Endothelial cell of umbilical vein (primary cell): ENCODE measurements at places on chromosomes 4 and X. TPM values are rescaled to one million over a fixed set of nuclear protein-coding genes. Genes with fewer than 3 reads are reported as not detected.

DNA sequence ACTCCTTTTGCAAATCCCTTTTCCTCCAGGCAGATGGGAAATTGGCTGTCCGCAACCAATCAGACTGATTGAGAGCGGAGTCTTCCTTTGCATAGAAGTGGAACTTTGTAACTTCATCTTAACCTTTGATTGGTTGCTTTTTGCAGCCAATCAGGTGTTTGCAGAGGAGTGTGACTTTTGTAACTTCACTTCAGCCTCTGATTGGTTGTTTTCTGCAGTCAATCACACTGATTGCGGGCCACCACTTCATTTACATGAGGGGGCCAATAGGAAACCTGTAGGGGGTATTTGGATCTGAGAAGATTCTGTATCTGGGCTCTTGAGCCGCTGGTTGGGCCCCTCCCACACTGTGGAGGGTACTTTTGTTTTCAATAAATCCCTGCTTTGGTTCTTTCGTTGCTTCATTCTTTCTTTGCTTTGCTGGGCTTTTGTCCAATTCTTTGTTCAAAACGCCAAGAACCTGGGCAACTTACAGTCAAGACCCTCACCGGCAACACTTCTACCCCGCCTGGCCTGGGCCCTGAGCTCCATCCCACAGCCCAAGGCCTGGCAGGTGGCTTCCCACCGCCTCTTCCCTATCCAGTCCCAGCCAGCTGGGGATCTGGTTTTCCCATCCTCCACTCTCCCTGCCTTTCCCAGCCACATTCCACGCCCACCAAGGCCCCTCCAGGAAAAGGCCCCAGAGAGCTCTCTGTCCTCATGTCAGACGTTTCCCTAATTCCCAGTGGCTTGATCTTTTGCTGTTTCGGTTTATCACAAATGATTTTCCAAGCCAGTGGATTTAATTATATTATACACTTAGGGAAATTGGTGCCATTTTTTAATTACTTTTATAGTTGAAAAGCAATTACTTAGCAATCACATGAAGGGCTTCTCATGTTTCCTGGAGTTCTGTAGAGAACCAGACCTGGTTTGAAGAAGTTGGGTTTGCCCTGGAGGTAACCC is 110.2 kb upstream of the STX18 start:
- no peak for DNase-seq

GRCh38 chr4:179709961-179710624 is 2267.9 kb upstream of the AGA start:
- DNase-seq = no peak

DNA sequence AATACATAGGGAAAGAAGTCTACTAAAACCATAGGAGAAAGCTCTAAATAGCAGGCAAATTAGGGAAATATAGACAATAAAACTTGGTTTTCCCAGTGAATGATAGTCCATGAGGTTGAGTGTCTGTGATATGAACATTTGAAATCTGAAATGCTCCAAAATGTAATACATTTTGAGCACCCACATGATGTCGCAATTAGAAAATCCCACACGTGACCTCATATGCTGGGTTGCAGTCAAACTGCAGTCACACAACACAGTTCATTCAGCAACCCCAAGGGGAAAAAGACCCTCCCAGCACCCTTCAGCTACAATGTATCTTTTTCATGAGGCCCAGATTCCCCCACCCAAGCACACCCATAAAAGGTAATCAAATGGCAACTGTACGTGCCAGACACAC is 155.6 kb downstream of the BTC start:
- DNase-seq = no peak

Gene FAM9C
- polyA plus RNA-seq = not detected in 2 replicates

DNA sequence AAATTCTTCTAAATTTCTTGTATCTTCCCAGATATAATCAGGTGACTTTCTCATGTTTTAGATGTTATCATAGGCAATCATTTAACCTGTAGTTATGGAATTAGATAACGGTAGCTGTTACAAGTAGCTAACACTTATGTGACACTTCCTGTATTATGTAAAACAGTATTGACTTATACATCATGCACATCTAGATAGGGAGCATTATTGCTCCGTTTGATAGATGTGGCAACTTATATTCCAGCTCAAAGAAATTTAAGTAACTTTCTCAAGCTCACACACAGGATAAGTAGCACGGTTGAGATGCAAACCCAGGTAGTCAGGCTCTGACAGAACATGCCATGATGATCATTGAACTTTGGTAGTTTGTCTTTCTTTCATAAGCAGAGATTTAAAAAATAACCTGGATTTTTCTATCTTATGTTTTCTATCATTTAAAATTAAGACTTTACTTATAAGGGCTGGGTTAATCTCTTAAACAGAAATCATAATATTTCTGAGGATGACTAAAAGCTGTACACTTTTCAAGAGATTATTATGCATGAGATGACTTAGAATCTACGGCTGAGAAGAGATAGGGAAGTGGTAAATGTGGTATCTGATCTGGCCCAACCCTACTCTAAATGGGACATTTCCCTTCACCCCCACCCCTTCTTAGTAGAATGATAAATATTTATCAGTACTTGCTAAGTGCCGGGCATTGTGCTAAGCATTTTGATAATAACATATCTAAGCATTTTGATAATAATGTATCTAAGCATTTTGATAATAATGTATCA is 69.1 kb upstream of the HPGD start:
- no peak for DNase-seq

GRCh38 chr4:148634476-148634875 is 192.3 kb upstream of the NR3C2 start:
- DNase-seq = no peak

Gene TRIM2
- polyA plus RNA-seq = 6.8 TPM in 2 replicates

GRCh38 chr4:155705664-155706063 is 39.0 kb downstream of the GUCY1A1 start:
- DNase-seq = peak; percentile 62

GRCh38 chr4:6523251-6523650 is 50.8 kb upstream of the PPP2R2C start:
- no peak for DNase-seq

DNA sequence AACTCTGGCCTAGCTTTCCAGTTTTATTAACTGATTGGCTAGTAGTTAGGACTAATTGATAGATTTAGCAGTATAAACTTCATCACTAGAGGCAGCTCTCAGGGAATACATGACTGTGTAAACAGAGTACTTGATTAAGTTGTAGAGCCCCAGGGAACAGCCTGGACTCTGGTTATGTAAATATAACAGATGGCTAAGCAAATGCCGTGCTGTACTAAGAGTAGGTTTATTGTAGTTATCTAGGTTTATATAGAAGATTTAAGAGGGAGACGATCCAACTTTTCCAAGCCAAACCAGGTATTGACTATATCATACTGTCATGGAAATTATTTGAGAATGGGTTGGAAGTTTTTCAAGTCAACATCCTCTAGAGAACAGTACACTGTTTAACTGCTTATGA is 463.4 kb upstream of the GRID2 start:
- DNase-seq = no peak

Gene SLC49A3
- 4.2 and 4.6 TPM in 2 replicates for polyA plus RNA-seq

Gene RENBP
- 16.0 and 16.2 TPM in 2 replicates for polyA plus RNA-seq

Gene ADH7
- polyA plus RNA-seq = not detected in 2 replicates

Gene PRRG1
- polyA plus RNA-seq = 46.3 TPM in 2 replicates

DNA sequence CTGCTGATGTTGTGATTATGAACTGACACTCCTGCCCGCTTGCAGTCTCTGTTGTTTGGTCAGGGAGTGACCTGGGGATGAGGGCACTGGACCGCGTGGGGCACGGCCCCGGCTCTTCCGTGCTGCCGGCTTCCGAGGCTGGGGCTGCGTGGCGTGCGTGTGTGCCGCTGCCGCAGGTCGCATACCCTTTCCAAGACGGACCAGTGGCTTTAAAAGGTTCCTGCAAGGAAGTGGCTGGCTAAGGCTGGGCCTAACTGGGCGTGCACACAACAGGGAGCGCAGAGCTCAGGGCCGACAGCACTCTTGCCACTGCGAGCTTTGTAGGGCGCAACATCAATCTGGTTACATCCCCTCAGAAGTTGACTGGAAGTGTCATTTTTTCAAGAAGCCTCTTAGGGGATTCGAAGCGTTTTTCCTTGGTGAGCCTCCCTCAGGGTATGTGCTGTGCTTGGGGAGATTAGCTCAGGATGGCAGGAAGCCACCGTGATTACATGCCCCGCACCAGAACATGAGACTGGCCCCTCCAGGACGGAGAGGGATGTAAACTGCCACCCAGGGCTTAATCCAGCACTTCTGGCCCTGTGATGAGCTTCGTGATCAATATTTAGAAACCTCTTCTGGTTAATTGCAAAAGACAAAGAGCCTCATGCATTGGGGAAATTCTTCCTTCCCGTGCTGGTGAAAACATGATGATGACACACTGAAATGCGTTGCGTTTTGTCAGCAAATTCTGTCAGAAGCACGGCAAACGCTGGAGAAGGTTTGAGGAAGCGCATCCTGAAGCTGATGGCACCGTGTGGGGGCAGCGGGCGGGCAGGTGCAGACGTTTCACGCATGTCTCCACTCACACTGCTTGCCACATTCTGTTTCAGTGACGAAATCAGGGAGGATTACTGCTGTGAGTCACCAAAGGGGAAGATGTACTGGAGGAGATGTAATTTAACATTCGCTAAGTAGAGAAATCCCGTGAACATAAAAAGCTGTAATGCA is 11.1 kb downstream of the MAEA start:
- DNase-seq = no peak

- DNase-seq = no peak
Measured at GRCh38 chr4:102842367-102842766, 15.0 kb upstream of the UBE2D3 start.

- DNase-seq = no peak
Measured at GRCh38 chr4:41638203-41638602, 100.2 kb downstream of the LIMCH1 start.

- DNase-seq = no peak
Measured at GRCh38 chrX:107669261-107669660, 41.0 kb downstream of the PRPS1 start.

Gene STOX2
- 0.03 and 0.32 TPM in 2 replicates for polyA plus RNA-seq

DNA sequence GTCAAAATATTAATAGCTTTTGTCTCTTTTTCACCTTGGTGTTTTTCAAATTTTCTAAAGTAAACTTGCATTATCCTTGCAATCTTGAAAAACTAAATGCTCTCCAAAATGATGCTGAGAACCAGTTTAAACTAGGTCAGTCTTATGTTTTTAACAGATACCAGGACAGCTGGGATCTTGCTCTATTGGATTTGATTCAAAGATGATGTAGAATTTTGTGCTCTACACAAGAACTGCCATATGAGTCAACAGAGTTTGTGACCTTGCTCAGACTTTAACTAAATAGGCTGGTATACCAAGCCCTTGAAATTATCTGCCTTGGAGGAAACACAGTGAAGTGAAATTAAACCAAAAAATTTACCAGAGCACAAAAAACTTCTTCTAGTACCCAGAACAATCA is 991.1 kb downstream of the STPG2 start:
- DNase-seq = no peak

Gene UGT2B10
- polyA plus RNA-seq = not detected in 2 replicates

- no peak for DNase-seq
Measured at GRCh38 chrX:329291-329910, 10.8 kb upstream of the GTPBP6 start.
